Adrenal gland (tissue), 19 donors: ENCODE measurements at places on chromosomes 2 and 18. TPM values are rescaled to one million over a fixed set of nuclear protein-coding genes. Genes with fewer than 3 reads are reported as not detected.

DNA sequence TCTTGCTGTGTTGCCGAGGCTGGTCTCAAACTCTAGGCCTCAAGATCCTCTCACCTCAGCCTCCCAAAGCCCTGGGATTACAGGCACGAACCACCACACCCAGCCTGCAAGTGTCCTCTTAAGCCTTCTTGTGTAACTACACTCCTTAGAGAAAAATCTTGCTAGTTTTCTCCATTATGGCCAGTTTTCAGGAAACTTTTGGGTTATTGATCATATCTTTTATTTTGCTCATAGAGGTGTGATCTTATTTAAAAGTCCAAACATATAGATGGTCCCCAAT lies 2.4 kb downstream of the SOCS6 start:
- no peak for DNase-seq

HOXD12 gene
- not detected for polyA plus RNA-seq

- peak; percentile 63 for DNase-seq
These were observed 165.5 kb downstream of the GLI2 start for GRCh38 chr2:120901201-120901600.

- no peak for DNase-seq
These were observed 919 bp upstream of the SCN2A start for GRCh38 chr2:165238295-165238694.

TGFA gene
- polyA plus RNA-seq = 0.16 TPM
